ENCODE measurements at places on chromosomes 7 and 10.

GRCh38 chr10:76738991-76739390 lies 898.6 kb downstream of the KCNMA1 start:
- no peak for DNase-seq

DNA sequence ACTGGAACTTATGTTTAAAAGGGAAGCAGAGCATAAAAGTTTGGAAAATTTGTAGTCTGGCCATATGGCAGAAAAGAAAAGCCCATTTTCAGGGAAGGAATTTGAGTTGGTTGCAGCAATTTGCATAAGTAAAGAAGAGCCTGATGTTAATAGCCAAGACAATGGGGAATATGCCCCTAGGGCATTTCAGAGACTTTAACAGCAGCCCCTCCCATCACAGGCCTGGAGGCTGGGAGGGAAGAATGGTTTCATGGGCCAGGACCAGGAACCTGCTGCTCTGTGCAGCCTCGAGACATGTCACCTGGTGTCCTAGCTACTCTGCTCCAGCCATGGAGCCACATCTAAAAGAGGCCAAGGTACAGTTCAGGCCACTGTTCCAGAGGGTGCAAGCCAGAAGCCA lies 35.3 kb downstream of the HTR7 start:
- no peak for DNase-seq

GRCh38 chr10:124527874-124528395 lies 66.3 kb downstream of the LHPP start:
- no peak for DNase-seq

GRCh38 chr7:32222251-32222900 lies 152.2 kb upstream of the PDE1C start:
- DNase-seq, result no peak

GRCh38 chr10:50554995-50555568 lies 68.7 kb downstream of the SGMS1 start:
- DNase-seq, result no peak

GRCh38 chr7:151665368-151665767 lies 145.7 kb upstream of the RHEB start:
- no peak for DNase-seq

GRCh38 chr7:50664461-50664922 lies 99.3 kb upstream of the DDC start:
- DNase-seq, result no peak

GRCh38 chr10:125161707-125162119 lies 1.4 kb upstream of the CTBP2 start:
- no peak for DNase-seq

DNA sequence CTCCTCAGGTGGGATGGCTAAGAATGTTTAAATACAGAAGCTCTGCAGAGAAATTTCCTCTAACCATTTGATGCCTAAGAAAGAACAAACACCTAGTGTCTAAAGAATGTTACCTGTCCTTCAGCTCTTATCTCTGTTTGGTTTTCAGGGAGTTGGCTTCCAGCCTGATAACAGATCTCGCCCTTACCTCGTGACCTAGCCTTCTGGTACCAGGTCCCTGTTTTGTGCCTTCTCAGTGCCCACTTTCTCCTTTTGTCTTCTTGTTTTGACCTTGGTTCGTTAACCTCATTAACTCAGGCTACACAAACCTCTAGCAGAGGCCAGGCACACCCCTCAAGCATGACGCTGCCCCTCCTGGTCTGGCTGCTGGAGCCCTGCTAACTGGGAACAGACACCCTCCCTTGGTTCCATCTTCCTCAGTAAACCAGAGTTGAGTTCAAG lies 16.1 kb upstream of the RAB11FIP2 start:
- DNase-seq, result no peak

DNA sequence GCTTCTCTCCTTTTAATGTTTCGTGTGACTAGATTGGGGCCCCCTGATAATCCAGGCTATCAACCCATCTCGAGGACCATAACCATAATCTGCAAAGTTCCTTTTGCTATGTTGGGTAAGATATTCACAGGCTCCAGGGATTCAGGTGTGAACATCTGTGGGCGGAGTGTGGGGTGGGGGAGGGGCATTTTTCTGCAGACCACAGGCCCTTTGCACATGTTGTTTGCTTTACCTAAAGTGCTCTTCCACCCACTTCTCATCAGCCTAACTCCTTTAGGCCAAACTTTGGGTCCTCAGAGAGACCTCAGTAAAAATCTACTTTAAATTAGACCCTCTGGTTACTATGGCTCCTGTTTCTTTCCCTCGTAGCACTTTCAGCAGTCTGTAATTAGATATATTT lies 284.4 kb downstream of the WDR11 start:
- no peak for DNase-seq

GRCh38 chr7:22223807-22224206 lies 133.1 kb downstream of the RAPGEF5 start:
- no peak for DNase-seq

GRCh38 chr7:87316097-87316700 lies 29.3 kb upstream of the CROT start:
- no peak for DNase-seq

- DNase-seq, result no peak
These were observed 47.5 kb downstream of the GNA12 start for GRCh38 chr7:2796358-2797352.

GRCh38 chr7:140230861-140231770 lies 54.3 kb upstream of the KDM7A start:
- peak; percentile 37 for DNase-seq

GRCh38 chr7:1716263-1717094 lies 46.4 kb downstream of the ELFN1 start:
- no peak for DNase-seq

DNA sequence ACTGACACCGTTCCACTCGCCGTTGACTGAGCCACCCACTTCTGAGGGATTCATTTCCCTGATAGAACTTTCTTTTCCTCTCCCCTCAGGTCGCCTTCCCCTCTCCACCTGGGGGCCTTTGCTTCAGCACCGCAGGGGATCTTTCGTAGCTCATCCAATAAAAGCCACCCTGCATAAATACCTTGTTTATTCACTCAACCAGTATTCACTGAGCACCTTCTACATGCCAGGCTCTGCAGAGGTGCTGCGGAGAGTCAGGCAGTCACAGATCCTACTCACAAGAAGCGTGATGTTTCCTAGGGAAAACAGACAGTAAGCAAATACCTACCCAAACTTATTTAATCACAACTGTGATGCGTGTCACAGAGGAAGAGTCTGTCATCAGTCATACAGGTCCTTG lies 127.7 kb downstream of the TEX36 start:
- no peak for DNase-seq

- peak; percentile 31 for DNase-seq
These were observed 3.2 kb downstream of the DNAJB6 start for GRCh38 chr7:157339777-157340677.

DNA sequence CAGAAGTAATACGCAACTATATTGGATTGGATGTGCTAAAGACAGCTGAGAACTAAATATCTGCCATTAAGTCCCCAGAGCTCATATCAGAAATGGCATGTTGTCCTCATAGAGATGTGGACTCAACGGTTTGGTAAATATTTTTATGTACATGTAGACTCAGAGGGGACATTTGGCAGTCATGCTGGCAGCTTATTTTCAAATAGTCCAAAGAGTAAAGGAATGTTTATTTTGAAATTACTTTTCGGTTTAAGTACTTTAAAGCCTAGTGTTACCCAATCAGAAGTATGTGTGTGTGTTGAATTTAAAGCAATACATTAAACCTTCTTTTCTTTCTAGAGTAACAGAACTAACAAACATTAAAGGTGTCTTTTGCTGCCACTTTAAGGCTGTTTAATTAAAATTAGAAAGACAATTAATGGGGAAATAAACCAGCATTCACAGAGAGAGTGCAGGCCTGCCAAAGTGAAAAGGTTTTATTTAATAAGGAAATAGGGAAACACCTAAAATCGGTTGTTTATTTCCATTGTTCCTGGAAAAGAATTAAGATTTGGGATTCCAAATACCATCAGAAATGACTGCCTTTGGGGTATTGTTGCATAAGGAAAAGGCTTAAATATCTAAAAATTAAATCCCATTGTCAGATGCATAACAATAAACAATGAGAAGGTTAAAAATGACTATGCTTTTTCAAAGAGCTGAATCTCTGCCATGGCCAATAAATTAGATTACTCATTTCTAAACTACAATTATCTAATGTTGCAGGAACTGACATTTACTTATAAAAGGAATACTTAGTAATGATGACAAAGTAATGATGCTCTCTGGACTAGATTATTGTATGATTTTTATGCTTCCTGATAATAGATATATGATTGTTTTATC lies 113.4 kb upstream of the AHR start:
- DNase-seq, result no peak

- DNase-seq, result no peak
These were observed 659.3 kb downstream of the PARD3 start for GRCh38 chr10:34155812-34156211.

- DNase-seq, result no peak
These were observed 13.1 kb downstream of the CSGALNACT2 start for GRCh38 chr10:43151371-43151770.

GRCh38 chr10:5987747-5988146 lies 10.4 kb upstream of the IL15RA start:
- DNase-seq, result no peak

GRCh38 chr7:84629216-84629615 lies 434.6 kb upstream of the SEMA3A start:
- no peak for DNase-seq

GRCh38 chr10:129446183-129446581 lies 20.9 kb upstream of the MGMT start:
- DNase-seq, result no peak

DNA sequence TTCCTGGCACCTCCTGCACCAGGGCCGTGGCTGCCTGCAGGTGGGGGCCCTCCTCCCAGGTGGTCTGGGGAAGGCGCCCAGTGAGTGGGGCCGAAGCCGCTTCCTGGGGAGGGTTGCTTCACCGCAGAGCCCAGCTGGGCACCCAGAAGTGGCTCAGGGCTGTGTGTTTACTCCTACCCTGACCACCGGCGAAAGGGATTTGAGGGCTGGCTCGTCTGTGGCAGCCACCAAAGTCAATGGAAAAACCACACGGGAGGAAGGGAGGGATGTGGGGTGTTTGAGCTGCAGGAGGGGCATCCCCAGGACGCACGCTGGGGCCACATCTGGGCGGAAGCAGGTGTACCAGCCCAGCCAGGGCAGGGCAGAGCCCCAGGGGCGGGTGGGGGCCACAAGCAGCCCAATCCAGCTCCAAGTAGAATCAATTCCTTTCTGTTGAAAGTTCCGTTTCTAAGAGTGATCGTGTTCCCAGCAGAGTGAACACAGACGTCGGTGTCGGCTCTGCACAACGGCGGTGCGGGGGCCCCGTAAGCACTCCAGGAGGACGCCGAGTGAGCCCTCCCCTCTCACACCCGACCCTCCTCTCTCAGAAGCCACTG lies 69.9 kb downstream of the FOXL3 start:
- no peak for DNase-seq

GRCh38 chr7:127665922-127666321 lies 13.9 kb downstream of the SND1 start:
- no peak for DNase-seq

GRCh38 chr7:152336754-152337368 lies 98.9 kb downstream of the KMT2C start:
- no peak for DNase-seq

- DNase-seq, result no peak
These were observed 5.7 kb downstream of the TNS3 start for GRCh38 chr7:47576031-47576865.

DNA sequence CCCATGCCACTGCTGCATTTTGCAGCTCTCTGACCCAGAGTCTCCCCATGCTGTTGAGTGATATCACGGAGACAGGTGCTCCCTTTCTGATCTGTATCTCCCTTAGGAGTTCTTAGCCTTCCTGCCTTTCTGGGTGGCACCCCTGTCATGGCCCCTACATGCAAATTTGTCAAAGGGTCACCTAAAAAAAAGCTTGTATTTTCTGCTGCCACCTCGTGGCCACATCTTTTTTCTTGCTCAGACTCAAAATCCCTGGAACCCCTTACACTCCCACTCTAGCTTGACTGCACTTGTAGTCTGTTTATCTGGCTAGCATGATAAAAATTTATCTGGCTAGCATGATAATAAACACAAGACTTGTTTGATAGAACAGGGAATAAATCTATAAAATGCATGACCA lies 809.1 kb downstream of the SORCS1 start:
- DNase-seq, result no peak

GRCh38 chr7:30880125-30880720 lies 31.4 kb upstream of the AQP1 start:
- DNase-seq, result no peak

DNA sequence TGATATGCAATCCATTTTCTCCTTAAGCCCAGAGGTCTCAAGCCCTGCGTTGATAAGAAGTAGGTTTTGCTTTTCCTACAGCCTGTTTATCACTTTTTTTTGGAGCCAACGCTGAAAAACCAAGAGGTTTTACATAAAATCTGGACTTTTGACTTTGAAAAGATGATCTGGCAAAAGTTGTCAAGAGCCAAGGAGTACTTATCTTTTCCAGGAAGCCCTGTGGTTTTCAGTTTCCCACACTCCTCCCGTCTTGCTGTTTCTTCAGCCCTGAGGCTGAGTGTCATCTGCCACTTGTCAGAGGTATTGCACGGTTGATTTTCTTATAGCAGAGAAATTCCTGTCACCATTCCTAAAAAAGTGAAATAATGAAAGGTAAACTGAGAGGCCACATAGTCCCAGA lies 108.7 kb downstream of the TYW1 start:
- no peak for DNase-seq

GRCh38 chr10:86321568-86321967 lies 45.0 kb downstream of the GRID1 start:
- no peak for DNase-seq

GRCh38 chr10:129030996-129031843 lies 435.8 kb upstream of the MGMT start:
- DNase-seq, result no peak

DNA sequence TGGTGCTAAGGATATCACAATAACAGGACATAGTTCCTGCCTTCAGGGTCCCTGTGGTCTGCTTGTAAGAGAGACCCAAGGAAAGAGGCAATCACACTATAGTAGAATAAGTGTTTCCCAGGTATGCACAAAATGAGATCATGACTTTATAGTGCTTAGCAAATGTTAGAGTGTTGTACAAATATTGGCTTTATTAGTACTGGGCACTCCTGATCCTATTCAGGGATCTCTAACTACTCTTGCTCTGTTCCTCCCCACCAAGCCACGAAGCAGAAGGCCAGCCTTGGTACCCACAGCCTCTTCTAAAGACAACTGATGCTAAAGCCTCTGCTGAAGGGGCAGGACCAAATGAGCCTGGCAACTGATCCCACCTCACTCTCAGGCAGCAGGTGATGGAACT lies 75.1 kb downstream of the HERPUD2 start:
- DNase-seq, result no peak

GRCh38 chr10:54314430-54314829 lies 486.6 kb downstream of the PCDH15 start:
- no peak for DNase-seq

GRCh38 chr10:77959384-77959783 lies 32.8 kb upstream of the DLG5 start:
- no peak for DNase-seq

- DNase-seq, result no peak
These were observed 98.5 kb downstream of the PHTF2 start for GRCh38 chr7:77897004-77897547.

Data from activated CD8-positive, alpha-beta memory T cell treated with anti-CD3 and anti-CD28 coated beads for 4 hours (primary cell).